ENCODE measurements at places on chromosomes 13 and 19.

DNA sequence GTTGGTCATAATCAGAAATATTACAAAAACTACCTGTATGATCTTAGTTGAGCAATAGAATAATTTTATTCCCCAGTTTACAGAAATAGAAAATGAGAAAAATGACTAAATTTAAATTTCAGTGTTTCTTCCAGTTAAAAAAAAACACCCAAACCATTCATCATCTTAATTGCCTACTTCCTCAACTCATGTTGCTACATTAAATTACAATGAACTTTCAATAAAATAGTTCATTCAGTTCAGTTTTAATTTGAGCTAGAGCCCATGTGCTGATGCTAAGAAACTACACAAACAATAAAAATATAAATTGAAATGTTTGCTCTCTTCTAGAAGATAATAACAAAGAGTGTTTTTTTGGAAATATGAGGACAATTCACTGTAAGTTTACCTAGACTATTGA, 820.4 kb downstream of the SLITRK6 start:
- DNase-seq: no peak

- no peak for DNase-seq
These were observed 91.0 kb upstream of the MYCBP2 start for GRCh38 chr13:77417897-77418296.

GRCh38 chr19:2374808-2375207, 14.7 kb downstream of the TMPRSS9 start:
- no peak for DNase-seq

DNA sequence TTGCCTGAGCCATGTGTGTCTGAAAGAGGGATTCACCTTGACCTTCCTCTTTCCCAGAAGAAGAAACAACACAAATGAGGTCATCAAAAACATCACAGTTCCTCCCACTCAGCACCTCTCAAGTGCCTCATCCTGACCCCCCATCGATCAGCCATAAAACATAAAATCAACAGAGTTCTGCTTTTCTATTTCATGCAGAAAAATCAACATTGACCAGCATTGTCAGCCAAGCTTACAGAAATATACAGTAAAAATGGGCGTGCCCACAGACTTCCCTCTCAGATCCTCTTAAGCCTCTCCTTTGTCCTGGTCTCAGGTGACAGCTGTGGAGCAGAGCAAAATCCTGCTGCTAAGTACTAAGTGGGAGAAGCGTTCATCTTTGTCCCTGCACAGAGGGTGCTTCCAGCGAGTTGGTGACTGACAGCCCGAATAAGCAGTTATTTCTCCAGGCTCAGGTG, 213.3 kb downstream of the OLFM4 start:
- DNase-seq: no peak

- no peak for DNase-seq
These were observed 340.0 kb upstream of the SLITRK5 start for GRCh38 chr13:87331178-87331577.

GRCh38 chr13:106297283-106297682, 238.2 kb downstream of the EFNB2 start:
- no peak for DNase-seq

All from left hindlimb (tissue), 1 donor.